ENCODE measurements at places on chromosomes 16 and 17.
A peak's percentile ranks its signal among the peaks of the same experiment; 100 is the strongest.

- peak; percentile 64 for DNase-seq
Measured at GRCh38 chr16:49462989-49463371, 89.4 kb downstream of the C16orf78 start.

DNA sequence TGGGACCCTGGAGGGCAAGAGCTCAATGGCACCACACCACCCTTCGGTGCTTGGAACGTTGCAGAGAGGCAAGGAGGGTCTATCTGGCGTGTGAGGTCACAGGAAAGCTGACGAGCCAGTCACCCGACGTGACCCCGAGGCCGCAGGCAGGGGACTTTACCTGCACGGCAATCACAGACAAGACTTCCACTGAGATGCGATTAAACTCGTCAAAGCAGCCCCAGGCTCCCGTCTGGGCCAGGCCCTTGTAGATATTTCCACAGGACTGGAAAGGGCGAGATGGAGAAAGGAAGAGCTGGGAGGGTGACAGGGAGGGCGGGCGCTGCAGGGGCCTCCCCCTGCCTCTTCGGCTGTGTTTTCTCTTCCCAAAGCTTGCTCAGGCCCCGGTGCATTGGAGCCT is 78.3 kb downstream of the DNAH17 start:
- no peak for DNase-seq

DNA sequence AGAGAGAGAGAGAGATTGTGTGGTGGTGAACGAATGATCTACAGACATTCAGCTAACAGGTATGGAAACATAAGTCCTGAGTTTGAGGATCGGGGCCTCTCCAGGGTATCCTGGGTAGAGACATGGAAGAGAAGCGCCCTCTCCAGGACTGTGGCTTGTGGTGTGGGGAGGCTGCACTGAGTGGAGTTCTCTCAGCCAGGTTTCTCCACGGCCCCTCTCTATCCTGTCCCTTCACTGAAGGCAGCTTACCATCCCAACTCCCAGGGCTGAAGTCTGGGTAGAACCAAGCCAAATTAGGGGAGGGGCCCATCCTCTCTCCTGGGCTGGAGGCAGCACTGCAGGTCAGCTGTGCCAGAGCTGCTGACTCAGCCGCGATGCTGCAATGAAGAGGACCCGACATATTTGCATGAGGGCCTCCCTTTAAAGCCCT is 6.2 kb downstream of the C1QL1 start:
- DNase-seq: no peak

- no peak for DNase-seq
Measured at GRCh38 chr16:10070591-10070990, 111.6 kb downstream of the GRIN2A start.

DNA sequence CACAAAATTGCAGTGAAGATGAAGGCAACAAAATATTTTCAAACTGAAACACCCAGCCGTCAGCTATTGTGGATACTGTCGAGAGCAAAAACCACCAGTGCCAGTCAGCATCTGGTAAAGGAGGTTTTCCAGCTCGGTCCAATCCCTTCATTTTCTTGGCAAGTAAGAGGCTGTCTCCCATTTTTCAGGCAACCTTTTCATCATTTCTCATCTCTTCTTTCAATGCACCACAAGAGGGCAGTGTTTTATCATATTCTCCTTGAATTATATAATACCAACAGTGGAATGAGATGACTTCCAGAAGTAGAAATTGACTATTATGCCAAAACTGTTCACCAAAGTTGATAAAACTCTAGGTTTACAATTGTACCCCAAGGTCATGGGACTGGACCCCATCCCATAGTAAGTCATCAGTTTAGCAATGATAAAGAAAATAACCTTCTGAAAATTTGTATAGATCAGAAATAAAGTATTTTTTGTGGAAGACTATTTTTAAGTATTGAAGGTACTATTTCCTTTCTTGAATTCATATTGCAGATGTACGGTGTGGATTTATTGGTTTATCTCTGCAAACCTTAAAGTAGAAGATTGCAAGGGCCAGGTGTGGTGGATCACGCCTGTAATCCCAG is 16.8 kb downstream of the NQO1 start:
- DNase-seq: peak; percentile 26

DNA sequence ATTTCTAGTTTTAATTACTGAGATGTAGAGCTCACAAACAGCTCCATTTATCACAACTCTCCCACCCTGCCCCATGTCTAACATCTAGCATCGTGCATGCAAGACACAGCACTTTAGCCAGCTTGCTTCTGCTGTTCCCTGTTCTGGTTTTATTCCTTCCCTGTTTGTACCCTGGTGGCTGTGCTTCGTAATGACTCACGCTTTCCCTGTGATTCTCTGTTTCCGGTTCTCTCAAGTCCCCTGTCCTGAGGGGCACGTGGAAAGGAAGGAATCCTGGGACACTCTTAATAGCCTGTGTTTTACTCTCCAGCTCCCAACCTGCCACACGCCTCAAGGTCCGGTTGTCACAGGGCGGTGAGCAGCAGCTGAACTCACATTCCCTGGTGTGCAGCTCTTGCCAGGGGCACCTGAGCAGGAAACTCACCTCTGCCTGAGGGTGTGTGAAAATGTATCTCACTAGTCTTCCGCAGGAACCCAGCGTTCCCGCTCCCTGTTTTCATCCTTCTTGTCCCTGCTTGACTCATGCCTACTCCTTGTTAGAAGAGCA is 10.6 kb downstream of the SHISA6 start:
- no peak for DNase-seq

GRCh38 chr16:11203111-11203623 is 52.8 kb downstream of the SOCS1 start:
- no peak for DNase-seq

DNA sequence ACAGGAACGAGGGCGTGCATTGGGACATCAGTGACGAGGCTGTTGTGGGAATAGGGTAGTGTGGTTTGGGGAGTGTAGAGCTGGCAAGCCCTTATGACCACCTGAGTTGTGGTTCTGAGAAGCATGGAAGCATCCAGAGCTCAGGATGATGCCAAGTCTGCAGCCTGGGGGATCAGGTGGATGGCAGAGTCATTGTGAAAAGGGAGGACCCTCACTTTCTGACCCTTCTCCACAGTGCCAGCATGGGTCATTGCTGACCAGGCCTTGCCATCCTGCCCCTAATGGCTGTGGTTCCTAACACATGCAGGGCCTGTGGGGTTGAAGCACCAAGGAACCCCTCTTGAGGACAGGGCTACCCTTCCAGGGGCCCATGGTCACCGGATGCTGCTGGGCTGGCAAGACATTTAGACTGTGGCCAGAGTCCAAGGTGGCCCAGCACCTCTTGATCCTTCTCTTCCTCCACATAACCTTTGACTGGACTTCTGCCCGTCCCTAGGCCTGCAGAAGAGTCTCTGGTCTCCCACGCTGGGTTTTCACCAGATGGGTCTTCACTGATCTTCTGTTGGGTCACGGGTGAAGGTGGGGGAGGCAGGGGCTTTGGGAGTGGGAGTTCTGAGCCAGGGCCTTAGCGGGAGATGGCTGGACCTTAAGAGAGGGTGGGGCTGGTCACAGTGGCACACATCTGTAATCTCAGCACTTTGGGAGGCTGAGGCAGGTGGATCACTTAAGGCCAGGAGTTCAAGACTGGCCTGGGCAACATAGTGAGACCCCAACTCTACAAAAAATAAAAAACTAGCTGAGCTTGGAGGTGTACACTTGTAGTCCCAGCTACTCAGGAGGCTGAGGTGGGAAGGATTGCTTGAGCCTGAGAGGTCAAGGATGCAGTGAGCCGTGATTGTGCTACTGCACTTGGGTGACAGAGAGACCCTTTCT is 2.0 kb upstream of the PLA2G15 start:
- no peak for DNase-seq

- no peak for DNase-seq
Measured at GRCh38 chr16:89922884-89923639, at the start of gene TUBB3. Gene TUBB3, plus strand, starts transcription at chr16:89923342. Its CDS starts 60 bp downstream, at chr16:89923402.

- DNase-seq: no peak
Measured at GRCh38 chr17:7673239-7673638, 14.1 kb downstream of the TP53 start.

DNA sequence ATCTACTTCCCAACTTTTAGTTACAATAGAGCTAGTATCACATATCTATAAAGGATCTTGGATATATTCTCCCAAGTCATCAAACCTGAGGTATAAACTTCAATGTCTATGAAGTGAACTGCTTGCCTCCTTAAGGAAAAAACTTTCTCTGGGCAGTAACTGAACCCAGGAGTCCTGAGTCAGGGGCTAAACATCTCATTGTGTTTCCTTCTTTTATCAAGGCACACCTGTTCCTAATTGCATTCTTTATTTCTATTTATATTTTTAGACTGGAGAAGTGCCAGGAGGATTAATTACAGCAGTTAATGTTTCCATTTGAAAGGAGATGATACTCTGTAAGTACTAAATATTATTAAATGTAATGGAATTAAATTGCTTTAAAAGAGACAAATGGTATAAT is 98.6 kb downstream of the CDH8 start:
- DNase-seq: no peak

DNA sequence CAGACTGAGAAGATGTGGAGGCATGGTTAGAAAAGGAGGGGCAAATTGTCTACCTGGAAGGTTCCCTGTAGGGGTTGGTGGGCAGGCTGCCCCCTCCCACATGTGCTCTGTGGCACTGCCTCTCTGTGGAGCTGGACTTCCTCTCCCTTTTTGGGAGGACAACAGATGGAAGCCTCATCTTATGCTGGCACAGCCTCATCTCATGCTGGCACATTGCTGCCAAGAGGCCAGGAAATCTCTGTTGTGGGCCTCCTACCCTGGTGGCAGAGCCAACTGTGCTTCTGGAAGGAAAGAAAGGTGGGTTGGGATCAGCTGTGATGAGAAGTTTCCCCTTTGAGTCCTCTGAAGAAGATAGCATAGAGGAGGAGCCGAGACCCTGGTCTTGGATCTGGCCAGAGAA is 19.7 kb upstream of the BRD7 start:
- DNase-seq: no peak
